ENCODE measurements at places on chromosomes 12 and 14.

DNA sequence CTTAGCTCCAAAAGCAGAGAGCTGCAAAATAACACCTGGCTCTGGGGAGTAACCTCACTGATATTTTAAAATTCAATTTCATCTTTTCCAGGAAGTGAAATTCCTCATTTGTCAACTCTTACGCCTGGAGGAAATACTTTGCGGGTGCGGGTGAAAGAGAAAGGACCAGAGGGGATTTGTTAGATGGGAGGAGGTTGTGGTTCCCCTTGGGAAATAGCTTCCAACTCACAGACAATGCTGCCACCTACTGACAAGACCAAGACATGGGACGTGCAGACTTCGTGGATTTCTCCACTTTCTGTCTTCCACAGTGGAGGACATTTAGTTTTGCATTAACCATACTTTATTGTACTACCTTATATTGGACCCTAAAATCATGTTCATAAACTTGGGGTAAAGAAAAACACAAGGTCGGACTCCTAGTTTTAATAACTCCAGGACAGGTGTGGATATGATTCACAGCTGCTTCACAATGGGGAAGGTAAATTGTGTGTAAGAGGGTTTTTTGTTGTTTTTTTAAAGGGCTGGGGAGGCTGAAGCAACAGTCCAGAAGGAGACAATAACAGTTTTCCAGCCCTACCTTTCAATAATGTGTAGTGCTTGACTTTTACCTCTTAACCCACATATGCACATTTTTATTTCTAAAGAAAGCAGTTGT is 10.8 kb downstream of the FBXL14 start:
- DNase-seq: peak; percentile 38

DNA sequence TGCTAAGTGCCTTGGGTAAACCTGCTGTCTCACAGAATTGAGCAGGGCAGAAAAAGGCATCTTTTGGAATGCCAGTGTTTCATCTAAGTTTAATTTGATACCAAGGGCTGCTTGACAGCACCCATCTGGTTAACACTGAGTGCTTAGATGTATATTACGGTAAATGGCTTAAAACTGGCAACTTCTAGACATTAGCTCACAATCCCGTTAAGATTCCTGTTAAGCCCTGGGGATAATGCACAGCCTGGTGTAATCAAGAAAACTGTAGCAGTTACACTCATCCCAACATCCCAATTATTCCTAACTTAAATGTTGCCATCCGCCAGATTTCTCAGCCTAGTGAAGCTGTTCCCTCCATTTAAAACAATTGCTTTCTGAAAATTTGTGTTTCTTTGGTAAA is 29.9 kb downstream of the PPFIBP1 start:
- DNase-seq: no peak

- no peak for DNase-seq
Observed at GRCh38 chr14:66351310-66351709, 134.9 kb upstream of the CCDC196 start.

DNA sequence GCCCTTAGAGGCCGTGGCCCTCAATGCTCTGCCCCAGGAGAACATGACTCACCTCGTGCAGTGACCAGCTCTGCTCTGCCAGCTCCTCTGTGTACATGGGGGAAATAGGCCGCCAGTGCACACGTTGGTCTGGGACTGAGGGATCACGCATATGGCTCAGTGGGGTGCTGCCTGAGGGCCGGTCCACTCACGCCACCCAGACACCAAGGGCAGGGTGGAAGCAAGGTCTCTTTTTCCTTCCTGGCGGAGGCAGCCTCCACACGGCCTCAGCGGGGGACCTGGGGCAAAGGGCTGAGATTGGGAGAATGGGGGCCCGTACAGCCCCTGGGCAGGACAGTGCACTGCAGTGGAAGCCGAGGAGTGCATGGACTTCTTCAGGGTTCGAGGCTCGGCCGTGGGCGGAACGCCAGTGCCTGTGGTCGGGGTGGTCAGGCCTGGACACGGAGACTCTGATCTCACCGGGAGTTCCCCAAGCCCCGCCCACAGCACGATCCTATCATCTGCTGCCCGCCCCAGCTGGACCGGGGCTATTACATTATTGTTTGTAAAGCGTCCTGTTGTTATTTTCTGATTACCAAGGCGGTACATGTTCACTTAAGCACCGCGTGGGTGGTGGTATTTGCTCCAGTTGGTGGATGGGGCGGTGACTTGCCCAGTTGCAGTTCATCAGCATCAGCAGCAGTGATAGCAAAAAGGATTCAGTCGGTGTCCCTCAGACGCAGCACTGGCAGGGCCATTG is 38.8 kb upstream of the TDRD9 start:
- DNase-seq: no peak

DNA sequence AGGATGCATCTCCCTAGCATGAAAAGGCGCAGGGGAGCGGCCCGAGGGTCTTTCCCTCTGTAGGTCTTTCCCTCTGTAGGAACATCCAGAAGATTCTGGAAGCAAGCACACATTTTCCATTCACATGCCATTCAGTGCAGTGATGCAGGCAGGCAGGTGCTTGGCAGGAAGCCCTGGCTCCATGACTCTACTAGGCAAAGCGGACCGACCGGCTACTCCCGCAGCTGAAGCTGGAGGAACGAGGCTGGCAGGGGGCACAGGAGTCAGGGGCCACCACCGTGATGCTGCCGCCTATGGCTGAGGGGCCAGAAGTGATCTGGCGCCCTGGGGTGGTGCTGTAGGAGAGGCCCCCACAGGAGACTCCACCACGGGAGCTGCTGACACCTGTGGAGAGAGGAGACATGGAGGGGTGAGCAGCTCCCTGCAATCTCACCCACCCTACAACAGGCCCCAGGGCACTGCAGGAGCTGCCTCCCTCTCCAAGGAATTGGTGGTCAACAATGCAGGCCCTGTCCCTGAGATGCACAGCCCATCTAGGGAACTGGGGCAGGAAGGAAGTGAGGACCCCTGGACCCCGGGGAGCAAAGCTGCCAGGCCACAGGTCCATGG is 6.5 kb downstream of the KRT85 start:
- no peak for DNase-seq

DNA sequence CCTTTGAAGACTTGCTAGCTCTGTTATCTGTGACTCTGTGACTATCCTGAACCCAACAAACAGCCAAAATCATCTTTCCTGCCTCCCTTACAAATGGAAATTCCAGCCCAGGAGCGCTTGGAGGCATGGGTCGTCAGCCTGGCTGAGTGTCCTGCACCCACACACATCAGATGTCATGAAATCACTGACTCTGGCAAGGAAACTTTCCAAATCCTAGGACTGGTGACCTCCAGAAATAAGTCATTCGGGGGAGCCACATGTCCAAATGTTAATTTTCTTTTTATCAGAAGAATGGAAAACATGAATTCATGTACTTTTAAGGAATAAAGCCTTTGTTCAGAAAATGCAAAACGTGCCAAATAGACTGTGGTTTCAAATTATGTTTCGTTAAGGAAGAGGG is 96.3 kb upstream of the EVL start:
- DNase-seq: no peak

DNA sequence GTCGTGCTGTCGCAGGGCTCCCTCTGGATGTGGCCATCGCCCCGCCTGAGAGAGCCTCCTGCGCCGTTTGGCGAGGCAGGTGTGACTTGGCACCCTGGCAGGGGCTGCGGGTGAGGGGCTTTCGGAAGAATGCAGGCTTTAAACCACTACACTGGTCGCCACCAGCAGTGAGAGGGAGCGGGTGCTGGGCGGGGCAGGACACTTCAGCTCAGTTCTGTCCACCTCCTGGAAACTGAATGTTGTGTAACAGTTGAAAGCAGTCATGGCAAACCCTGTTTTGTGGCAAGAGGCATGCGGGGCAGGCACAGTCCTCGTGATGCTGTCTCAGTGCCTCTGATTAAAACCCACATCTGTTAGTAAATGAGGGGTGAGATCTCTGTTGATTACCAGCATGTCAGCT is 55.9 kb downstream of the AACS start:
- no peak for DNase-seq

- no peak for DNase-seq
Observed at GRCh38 chr12:127770118-127770517, 496.9 kb upstream of the TMEM132C start.

DNA sequence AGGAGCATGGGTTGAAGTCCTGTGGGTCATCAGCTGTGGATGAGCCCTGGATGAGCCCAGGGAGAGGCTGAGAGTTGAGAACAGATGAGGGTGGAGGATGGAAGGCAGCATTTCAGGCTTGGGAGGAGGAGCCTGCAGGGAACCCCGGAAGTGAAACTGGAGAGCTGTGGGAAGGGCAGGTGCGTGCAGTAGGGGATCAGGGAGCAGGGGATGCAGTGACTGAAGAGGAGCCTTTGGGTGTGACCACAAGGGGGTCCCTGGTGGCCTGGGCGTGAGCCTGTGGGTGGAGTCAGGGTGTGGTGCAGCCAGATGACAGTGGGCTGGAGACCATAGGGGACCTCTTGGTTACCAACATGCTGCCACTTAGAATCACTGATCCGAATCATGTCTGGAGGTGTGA is 115.5 kb downstream of the PAPOLA start:
- no peak for DNase-seq

GRCh38 chr14:54258382-54258781 is 138.4 kb upstream of the CDKN3 start:
- no peak for DNase-seq
